ENCODE measurements at places on chromosomes 12 and 14.

- DNase-seq = no peak
These were observed 2.1 kb downstream of the BMAL2 start for GRCh38 chr12:27334721-27335082.

- peak; percentile 63 for DNase-seq
These were observed 5.7 kb downstream of the WNT5B start for GRCh38 chr12:1634590-1635191.

GRCh38 chr12:115070313-115070712 lies 386.3 kb upstream of the TBX3 start:
- no peak for DNase-seq

DNA sequence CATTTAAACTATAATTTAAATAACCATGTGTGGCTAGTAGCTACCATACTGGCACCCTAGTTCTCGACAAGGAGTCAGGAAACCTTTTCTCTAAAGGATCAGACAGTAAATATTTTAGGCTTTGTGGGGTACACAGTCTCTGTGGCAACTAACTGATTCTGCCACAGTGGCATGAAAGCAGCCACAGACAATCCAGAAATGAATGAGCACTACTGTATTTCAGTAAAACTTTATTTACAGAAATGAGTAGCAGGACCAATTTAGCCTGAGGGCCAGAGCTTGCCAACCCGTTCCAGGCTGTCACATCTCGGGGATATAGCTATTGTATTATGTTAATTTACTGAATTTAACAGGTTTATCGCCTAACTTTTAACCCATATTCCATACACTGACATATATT lies 278.7 kb downstream of the ITPR2 start:
- DNase-seq = no peak

GRCh38 chr12:20946732-20947131 lies 136.2 kb downstream of the SLCO1B3 start:
- no peak for DNase-seq

- peak; percentile 78 for DNase-seq
These were observed 13.9 kb upstream of the MYL2 start for GRCh38 chr12:110934093-110934852.

DNA sequence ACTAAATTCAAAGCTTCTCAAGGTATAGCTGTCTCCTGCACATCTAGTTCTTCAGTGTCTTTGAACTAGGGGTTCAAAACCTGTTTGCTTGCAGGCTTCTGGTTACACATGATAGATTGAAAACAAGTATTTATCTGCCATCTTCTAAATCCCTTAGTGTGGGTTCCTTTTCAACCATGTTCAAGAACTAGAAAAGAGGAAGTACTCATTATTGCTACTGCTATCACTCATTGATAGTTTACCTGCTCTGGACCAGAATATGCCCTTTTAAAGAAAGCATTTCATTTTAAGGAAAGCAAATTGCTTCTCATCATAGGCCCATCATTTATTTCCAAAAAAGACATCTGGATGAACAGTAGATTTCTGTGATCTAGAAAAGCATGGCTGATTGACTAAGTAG lies 37.1 kb upstream of the VSX2 start:
- no peak for DNase-seq

DNA sequence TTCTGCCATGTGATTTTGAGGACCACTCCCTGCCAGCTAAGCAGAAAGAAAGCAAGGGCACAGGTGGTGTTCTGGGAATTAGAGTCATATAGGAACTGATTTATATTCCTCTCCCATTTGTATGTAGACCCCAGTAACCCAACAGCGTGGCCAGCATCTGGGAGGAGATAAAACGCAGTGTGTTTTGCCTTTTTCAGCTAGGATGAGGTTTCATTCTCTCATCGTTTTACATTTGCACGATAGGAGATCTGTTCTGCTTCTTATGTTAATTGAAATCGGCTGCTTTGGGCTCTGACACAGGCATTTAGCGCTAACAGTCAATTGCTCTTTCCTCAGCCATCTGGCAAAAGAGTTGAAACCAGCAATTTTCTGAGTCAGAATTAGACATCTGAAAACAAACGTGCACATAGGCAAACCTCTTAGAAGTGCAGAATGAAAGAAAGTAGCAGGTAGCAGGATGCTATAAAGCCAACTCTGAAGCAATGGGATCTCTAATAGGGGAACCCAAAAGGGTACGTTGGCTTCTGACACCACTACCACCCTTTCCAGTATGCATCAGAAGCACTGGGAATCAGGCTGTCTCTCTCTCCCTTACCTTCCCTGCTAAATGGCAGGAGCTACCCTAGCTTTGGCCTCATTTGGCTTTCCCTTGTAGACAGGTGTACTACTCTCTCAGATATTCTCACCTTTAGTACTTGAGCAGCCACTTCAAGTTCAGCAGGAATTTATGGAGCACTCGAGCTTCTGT lies 219.1 kb downstream of the PHLDA1 start:
- no peak for DNase-seq

GRCh38 chr12:65858831-65859230 lies 34.5 kb downstream of the HMGA2 start:
- DNase-seq = no peak

GRCh38 chr14:66752109-66752508 lies 244.2 kb downstream of the GPHN start:
- DNase-seq = no peak

DNA sequence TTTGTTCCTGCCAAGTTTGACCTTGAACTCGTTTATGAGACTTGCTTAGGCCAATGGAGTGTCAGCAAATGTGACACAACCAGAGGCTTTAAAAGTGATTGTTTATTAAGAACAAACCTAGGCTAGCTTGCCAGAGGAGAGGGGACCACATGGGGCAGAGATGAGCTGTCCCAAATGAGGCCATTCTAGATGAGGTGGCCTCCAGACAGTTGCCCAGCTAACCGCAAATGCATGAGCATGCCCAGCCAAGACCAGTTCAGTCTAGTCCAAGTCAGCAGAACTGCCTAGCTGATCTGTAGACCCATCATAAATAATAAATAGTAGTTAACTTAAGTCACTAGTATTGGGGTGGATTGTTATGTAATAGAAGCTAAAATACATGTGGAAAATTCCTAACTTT lies 172.8 kb upstream of the DYRK2 start:
- no peak for DNase-seq

- DNase-seq = no peak
These were observed 33.6 kb downstream of the SSH1 start for GRCh38 chr12:108823804-108824203.

DNA sequence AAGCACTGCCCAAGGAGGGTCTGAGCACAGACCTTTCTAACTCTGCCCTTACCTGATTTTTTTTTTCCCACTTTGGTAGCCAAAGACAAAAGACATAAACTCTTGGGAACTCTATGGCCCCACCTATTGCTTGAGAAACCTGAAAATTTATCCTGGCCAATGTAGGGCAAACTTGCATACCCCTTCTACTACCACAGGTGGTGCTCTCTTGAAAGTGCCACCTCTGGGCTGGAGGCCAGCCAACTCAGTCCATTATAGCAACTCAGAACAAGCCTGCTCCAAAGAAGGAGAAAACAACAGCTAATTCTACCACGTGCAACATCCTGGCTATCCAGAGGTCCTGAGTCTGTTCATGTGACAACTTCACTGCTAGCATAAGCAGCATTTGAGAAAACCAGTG lies 55.7 kb upstream of the ABCD2 start:
- DNase-seq = no peak

DNA sequence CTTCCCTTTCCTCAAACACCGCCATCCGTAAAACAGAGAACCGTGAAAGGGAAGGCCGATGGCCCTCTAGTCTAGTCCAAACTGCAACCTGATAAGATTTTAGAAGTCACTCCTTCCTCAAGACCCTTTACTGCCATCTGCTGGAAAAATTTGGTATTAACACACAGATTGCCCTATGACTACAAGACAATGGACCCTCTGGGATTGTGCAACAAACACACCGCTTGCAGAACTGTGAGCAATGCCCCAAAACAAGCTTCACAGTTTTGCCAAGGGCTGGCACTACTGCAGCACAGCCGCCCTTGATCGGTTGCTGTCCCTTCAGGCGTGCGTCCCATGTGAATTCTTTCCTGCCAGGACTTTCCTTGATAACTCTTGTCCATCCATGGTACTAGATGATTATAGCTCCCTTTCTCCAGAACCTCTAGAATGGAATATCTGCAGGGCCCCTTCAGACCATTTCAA lies 23.1 kb downstream of the LLPH start:
- DNase-seq = peak; percentile 52

DNA sequence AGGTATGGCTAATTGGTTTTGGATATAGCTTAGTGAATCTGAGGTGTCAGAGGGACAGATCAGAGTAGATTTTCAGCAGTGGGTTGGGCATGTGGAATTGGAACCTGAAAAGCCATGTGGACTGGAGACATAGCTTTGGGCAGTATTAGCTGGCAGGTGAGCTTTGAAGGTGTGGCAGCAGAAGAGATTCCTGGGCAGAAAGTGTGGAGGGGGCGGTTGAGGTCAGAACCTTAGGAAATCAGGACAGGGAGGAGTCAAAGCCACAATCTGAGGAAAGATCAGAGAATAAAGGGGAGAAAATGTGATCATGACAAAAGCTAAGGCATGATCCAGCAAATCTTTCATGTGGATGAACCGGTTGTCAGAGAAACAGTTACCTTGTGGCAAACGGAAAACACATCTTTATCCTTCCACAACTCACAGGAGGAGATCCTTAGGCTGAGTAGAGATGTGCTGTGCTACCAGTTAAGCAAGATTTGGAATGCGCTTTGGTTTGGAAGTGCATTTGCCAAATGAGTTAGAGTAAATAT lies 56.4 kb downstream of the PTGER2 start:
- DNase-seq = peak; percentile 43

GRCh38 chr14:69539631-69540410 lies 34.9 kb downstream of the CCDC177 start:
- DNase-seq = no peak

DNA sequence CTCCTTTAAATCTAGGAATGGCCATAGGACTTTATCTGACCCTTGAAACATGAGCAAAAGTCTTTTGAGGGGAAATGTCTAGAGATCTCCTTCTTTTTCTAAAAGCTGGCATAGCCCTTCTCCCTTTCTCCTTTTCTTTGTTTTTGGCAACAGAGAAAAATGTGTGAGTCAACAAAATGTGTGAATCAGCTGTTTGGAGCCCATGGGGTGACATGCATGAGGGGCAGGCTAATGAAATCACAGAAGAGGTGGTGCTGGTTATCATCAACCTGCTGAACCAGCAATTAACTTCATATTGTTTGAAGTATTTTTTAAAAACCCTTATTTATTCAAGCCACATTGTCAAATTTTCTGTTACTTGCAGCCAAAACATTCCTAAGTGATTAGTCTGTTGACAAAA lies 132.3 kb downstream of the CCDC59 start:
- DNase-seq = no peak

GRCh38 chr12:110718222-110718908 lies 24.3 kb downstream of the PPP1CC start:
- DNase-seq = no peak

- DNase-seq = no peak
These were observed 52.4 kb downstream of the LMNTD1 start for GRCh38 chr12:25500651-25501050.

GRCh38 chr14:100190126-100190525 lies 30.7 kb upstream of the DEGS2 start:
- DNase-seq = no peak

- DNase-seq = no peak
These were observed 259.6 kb upstream of the ATP2B1 start for GRCh38 chr12:89968151-89968700.

GRCh38 chr14:76844223-76844622 lies 18.0 kb downstream of the LRRC74A start:
- DNase-seq = peak; percentile 19

DNA sequence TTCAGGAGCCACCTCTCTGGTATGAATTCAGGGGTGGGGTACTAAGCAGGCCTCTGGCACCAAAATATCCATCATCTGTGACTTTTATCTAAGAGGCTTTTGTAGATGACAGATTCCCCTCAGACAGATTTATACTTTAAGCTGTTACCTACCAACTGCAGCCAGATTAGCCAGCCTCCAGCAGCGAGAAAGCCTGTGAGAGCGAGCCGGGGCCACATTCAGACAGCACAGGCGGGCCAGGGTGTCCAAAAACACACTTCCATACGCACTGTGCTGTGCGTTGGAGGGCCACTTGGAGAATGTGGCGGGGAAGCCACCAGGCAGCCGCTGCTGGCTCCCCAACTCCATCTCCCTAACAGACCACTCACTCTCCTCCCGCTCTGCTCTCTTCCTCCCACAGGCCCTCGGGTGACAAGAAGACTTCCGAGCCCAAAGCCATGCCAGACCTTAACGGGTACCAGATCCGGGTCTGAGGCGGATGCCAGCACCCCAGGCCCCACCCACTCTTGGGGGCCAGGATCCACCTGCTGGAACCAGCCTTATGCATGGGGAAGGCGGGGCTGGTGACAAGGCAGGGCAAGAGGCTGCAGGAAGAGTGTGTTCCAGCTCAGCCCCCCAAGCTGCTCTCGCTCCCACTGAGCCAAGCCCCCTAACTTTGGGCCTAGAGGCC lies 17.4 kb downstream of the VASH1 start:
- DNase-seq = no peak

Measured in PC-9 (cell line).